ENCODE measurements at places on chromosomes 1 and 21.

DNA sequence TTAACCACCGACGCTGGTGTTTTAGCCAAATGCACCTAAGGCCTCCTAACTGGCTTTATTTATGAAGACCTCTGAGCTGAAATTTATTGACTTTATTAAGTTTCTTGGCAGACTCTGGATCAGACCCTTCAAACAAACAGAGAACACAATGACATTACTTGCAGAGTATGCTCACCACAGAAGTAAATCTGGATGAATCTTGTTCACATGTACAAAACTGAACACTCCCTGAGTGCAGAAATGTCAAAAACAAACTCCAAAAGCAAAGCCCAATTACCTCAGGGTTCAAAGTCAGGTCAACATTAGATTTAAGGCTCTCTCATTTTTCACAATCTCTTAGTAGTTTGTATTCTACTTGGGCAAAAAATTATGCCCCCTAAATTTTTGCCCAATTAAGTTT lies 218.6 kb downstream of the SLC45A1 start:
- no peak for DNase-seq

DNA sequence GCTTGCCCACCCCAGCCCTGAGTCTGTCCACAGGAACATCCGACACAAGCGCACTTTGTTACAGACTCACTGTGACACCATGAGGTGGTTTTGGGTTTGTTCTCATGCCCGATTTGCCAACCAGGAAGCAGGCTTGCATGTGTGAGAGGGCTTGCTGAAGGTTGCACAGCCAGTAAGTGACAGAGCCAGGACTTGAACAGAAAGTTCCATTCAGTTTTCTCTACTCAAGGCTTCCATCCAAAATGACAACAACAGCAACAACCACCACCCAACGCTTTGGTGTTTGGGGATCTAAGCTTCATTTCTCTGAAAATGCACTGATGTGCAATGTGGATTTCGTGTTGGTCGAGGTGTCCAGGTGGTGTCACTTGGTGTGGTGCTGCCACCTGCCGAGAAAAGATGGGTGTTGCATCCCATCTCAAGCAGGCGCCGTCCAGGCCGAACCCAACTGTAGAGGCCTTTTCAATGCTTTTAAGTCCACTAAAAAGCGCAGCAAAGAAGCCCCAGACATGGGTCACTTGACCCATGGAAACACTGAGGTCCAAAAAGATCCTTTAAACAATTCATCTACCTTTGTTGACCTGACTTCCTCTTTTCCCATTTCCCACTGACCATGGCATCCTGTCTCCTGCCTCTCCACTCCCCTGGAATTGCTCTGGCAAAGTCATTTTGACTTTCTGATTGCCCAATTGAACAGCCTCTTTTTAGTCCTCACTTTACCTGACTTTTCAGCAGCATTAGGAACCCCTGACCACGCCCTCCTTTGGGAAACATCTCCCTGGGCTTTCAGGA lies 12.2 kb downstream of the CITED4 start:
- DNase-seq, result peak; percentile 50

- no peak for DNase-seq
Observed at GRCh38 chr1:161905269-161905884, 118.3 kb downstream of the OLFML2B start.

DNA sequence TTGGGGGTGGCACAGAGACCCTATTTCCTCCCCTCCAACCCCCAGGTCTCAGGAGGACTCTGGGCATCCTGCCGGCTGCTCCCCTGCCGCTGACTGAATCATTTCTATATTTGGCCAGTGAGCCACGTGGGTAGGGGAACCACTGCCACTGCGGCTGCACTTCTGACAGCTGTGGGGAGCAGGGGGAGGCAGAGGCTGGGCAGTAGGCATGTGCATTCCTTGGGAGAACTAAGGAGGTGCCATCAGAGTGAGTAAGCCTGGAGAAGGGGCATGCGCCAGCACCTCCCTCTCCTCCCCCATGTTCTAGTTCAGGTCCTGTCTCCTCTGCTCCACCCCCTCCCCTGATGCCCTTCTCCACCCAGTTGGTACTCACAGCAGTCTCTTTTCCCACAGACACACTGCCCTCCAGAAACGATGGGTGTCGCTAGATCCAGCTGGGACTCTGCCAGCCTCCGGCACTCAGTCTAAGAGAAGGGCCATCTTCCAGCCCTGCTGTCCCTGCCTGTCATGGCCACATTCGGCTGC lies 12.0 kb downstream of the PPFIA4 start:
- no peak for DNase-seq

DNA sequence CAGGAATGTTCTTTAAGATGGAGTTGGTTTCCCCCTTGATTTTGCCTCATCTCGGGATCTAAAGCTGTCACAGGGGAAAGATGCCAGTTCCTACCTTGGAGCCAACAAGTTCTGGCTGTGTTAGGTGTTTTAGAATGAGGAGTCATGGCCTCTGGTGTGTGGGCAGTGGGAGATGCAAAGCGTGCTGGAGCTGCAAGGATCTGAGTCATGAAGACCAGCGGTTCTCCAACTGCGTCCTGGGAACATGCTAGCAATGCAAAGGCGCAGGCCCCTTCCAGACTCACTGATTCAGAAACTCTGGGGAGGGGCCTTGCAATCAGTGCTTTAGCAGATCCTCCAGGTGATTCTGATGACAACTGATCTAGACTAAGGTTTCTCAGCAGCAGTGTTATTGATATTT lies 109.1 kb downstream of the UCK2 start:
- no peak for DNase-seq

- DNase-seq, result no peak
Observed at GRCh38 chr1:233816348-233816747, 88.1 kb upstream of the SLC35F3 start.

DNA sequence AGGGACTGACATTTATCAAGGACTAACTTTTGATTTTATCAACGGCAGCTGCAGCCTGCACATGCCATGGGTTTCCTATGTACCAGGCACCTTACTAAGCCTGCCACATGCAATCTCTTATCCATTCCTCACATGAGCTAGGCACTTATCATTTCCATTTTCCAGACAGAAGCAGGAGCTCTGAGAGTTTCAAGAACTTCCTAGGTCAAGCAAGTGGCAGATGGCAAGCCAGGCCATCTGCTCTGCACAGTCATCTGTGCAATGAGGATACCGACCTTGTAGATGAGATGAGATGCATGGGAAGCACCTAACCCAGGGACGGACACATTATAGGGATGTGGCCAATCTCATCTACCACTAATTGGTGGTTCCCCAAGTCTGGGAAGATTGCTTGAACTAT lies 339.4 kb upstream of the USP24 start:
- no peak for DNase-seq

DNA sequence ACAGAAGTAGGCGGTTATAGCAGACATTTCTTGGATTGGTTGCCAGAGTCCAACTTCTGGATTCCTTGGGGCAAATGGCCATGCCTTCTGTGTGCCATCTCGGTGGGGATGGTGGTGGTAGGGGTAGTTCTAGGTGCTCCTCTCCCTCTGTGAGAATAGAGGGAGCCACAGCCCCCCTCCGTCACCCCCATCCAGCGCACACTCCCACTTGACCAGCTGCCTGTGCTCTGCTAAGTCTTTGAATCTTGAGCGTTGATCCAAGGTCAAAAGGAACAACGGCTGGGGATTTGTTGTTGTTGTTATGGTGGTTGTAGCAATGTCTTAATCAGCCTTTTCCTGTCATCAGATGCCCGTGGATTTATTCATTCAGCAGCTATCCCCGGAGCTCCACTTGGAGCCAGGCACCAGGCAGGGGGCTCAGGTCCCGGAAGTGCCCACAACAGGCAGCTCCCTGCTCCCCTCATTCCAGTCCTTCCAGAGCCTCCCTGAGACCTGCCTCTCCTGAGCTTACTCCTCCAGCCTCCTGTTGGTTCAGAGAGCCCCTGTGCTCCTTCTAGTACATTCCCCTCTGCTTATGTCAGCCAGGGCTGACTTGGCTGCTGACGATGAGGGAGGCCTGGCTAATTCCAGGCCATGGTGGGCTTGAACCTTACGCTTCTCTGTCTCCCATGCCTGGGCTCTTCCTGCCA lies 146.6 kb upstream of the WNT4 start:
- DNase-seq, result no peak

GRCh38 chr1:109969907-109970306 lies 14.7 kb upstream of the AHCYL1 start:
- no peak for DNase-seq

- no peak for DNase-seq
Observed at GRCh38 chr21:45488931-45489721, 53.1 kb downstream of the SLC19A1 start.

- DNase-seq, result peak; percentile 57
Observed at GRCh38 chr1:115458426-115459114, 120.5 kb upstream of the NGF start.

GRCh38 chr1:231705806-231706760 lies 79.5 kb downstream of the DISC1 start:
- DNase-seq, result no peak

DNA sequence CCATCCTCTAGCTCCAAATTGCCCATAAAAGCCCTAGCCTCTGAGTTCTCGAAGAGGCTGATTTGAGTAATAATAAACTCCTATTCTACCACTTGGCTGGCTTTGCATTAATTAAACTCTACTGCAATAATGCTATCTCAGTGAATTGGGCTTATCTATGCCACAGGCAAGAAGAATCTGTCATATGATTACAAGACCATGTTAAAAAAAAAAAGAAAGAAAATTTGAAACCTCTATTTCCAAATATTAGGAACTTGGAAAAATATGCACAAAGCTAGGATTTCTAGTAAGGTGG lies 27.6 kb upstream of the SGIP1 start:
- no peak for DNase-seq

DNA sequence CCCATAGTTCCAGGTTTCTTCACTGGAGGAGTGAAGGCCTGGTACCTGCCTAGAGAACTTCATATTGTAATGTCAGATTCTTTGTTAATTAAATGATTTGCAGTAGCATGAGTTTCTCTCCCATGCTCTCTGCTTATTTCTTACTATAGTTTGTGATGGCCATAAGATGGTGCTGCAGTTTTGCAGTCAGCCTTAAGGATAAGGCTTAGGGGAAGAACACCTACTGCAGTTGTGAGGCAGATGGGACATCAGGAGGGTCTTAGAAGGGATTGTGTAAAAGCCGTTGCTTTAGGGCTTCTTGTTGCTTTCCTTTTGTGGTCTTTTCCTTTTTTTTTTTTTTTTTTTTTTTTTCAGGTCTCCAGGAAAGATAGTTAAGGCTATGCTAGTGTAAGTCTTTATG lies 61.8 kb downstream of the MACF1 start:
- peak; percentile 15 for DNase-seq

DNA sequence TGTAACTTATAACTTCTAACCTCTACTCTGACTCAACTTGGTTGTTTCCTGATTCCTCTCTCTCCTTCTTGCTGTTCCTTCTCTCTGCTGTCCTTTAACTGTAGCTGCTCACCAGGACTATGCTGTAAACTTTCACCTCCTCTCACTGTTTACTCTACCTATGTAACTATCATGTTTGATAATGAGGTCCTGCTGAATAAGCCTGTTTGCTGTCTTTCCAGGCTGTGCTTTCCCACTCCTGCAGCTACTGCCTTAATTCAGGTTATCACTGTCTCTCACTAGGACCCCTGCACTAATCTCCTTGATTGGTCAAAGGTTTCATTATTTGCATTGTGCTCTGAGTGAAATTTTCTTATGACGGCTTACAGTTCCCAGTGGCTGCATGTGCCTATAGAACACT lies 633.9 kb upstream of the PTBP2 start:
- no peak for DNase-seq

- no peak for DNase-seq
Observed at GRCh38 chr1:87553511-87553910, 224.8 kb downstream of the LMO4 start.

DNA sequence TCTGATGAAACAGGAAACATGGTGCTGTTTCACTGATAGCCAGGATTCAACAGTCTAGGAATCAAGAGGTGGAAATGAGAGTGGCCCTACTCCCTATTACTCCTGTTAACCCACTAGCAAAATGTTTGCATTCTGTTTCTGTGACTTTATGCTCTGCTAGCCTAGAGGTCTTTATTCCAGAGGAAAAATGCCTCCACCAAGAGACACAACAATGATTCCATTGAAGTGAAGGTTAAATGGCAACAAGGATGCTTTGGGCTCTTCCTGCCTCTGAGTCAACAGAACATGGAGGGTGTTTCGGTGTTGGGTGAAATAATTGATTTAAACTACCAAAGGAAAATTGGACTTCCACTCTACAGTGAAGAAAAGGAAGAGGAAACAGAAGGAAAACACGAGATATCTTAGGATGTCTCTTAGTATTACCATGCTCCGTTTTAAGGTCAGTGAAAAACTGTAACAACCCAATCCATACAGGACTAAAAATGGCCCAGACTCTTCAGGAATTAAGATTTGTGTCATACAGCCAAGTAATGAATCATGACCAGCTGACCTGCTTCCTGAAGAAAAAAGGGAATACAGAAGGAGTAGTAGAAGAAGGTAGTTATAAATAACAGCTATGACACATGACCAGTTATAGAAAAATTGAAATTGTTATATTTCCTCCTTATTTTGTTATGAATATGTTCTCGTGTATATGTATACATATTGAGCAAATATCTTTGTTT lies 1237.8 kb downstream of the NCAM2 start:
- no peak for DNase-seq

DNA sequence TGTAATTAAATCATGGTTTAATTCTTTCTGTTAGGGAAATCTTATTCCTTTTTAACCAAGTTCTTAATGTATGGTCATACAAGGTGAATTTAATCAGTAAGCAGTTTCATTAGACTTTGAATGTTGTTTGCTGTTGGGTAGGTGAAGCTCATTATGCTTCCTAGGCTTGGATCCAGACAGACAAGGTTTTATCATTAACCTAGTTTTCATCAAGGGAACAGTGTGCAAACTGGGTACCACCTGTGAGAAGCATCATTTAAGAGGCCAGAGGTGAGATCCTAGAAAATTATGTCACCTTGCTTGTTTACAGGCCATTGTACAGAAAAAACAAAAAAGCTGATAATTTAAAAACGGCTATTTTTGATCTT lies 130.1 kb downstream of the RYR2 start:
- DNase-seq, result no peak

DNA sequence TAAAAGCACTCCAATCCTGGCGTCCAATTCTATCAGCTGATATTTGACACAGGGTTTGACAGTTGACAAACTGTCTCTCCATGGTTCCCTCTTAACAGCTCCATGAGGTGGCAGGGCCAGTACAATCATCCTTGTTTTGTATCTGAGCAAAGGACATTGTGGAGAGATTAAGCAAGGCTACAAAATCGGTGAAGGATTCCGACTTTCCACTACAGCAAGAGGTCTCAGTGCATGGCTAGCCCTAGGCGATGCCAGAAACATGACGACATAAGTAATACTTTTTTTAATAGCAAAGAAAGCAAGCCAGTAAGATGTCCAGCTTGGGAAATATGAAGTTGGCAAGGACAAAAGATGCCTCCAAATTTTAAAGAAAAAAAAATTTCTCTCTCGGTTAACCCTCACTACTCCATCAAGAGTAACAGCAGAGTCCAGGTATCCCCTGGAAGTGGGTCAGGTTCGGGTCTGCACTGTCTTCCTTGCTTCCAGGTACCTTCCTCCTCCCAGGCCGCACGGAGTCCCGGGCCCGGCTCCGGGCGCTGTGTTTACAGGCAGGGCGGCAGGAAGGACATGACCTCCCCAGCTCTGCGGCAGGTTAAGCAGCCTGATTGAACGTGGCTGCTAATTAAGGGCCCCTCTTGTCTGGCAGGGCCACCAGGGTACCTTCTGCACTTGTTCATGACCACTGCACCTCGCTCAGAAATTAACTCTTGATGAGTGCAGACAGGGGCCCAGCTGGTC lies 106.1 kb downstream of the SIM2 start:
- DNase-seq, result no peak

GRCh38 chr1:21866707-21867043 lies 54.6 kb downstream of the LDLRAD2 start:
- DNase-seq, result no peak

- no peak for DNase-seq
Observed at GRCh38 chr1:92992054-92992453, 30.8 kb upstream of the DIPK1A start.

GRCh38 chr1:175073061-175073460 lies 5.4 kb downstream of the TNN start:
- DNase-seq, result no peak

Data from DMS79 treated with DMSO at 0.1 percent for 48 hours (cell line).